ENCODE measurements at places on chromosomes 2 and 18.

GRCh38 chr2:20370191-20370590 lies 19.5 kb upstream of the PUM2 start:
- DNase-seq = no peak

GRCh38 chr2:45925636-45926366 lies 274.3 kb downstream of the PRKCE start:
- no peak for DNase-seq

DNA sequence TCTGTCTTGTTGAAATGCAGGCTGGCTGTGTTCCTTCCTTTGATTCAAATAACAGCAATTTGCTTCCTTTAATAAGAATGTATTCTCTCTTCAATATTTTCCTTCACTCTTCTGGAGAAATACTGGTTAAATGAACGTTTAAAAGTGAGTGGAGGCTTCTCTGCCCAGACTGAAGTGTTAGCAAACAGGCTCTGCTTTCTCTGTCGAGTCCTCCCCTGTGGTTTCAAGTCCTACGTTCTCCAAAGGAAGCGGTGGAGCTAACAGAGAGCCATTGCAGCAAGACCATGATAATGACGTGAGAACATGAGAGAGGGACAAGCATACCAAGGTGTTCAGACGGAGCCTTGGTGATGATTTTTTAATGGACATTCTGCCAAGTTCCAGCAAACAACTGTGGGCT lies 26.2 kb upstream of the PID1 start:
- DNase-seq = no peak

DNA sequence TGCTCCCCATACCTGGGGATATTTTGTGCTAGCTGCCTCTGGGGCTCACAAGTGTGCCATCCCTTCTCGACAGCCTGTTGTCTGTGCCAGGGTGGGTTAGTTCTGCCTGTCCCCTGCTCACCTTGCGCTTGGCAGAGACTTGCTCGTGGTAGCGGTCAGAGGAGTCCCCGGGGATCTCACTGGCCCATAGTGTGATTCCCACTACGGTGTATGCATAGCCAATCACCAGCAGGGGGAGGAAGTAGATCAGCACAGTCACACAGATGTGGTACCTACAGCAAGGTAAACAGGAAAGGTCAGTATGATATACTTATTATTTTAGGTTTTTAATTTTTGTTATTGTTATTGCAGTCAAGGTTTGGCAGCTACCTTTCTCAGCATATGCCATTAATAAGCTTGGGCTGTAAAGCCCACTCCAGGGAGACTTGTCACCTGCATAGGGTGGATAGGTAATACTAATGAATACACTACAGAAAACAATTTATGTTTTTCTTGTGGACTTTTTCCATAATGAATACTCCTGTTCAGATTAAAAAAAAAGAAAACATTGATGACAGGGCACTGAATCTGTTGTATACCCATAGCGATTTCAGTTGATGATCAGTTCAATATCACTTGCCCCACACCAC lies 95.2 kb downstream of the POLE4 start:
- no peak for DNase-seq

DNA sequence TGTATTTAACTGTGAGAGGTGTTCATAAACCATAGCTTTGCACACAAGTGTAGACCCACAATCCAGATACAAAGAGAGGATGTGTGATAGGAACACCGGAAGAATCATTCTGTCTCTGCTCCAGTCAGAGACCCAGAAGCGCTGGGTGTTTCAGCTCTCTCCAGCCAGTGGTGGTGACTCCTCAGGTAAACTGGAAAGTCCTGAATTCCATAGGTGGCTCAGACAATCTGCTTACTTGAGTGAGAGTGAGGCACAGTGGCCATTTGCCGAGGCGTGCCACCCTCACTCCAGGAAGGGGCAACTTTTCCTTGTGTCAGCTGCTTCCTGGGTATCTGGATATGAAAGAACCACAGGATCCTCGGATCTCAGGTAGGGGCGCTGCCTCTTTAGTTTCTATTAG lies 171.5 kb downstream of the KCNS3 start:
- no peak for DNase-seq

DNA sequence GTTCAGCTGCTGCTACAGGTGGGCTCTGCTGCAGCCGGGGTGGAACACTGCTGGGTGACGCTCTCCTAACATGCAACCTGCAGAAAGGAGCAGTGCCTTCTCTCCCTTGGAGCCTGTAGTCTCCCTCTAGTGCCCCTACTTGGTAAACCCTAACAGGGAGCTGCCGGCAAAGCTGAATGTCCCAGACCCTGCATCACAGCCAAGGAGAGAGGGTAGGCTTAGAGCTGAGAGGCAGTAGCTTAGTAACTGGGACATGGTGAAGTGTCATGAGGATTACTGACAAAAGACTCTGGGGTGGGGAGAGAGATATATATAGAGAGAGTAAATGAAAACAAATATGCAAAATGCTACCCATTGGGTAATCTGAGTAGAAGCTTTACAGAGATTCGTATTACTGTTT lies 9.9 kb downstream of the NCAPH start:
- DNase-seq = no peak

- no peak for DNase-seq
These were observed 174.9 kb downstream of the ASB1 start for GRCh38 chr2:238601433-238602222.

DNA sequence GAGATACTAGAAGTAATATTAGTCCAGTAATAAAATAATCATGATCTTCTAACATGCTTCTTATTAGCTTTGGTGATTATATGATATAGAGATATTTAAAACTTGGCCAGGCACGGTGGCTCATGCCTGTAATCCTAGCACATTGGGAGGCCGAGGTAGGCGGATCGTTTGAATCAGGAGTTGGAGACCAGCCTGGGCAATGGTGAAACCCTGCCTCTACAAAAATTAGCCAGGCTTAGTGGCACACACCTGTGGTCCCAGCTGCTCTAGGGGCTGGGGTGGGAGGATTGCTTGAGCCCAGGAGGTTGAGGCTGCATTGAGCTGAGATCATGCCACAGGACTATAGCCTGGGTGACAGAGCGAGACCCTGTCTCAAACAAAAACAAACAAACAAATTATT lies 87.0 kb downstream of the WDR7 start:
- DNase-seq = no peak

- no peak for DNase-seq
These were observed 931.9 kb downstream of the DCDC2C start for GRCh38 chr2:4635289-4635688.

GRCh38 chr2:3265981-3266924 lies 111.4 kb downstream of the EIPR1 start:
- no peak for DNase-seq

DNA sequence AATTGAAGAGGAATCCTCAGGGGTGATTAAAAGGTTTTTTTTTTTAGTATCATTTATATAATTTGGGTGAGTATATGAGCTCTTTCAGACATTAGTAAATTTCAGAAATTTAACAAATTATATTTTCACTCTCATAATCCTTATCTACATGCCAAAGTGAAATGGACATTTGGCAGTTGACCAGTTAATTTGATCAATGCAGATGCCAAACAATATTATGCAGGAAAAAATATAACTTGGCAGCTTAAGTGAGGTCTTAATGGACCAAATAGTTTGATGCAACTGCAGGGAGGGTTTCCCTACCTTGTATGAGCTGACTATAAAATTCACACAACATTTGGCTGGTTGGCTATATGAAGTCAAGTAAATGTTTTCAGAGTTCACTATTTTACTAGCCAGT lies 185.2 kb downstream of the CCDC102B start:
- DNase-seq = no peak

DNA sequence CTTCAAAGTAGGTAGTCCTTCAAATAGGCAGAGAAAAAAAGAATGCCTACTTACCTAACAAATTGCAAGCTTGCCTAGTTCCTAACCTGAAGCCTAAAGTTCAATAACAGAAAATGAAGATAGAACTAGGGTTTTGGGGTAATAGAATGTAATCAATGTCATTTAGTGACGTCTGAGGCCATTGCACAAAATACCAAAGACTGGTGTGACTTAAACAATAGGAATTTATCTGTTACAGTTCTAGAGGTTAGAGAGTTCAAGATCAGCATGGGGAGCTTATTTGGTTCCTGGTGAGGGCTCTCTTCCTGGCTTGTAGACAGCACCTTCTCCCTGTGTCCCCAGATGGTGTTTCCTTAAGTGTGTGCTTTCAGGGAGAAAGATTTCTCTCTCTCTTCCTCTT lies 4.7 kb upstream of the NPC1 start:
- no peak for DNase-seq

DNA sequence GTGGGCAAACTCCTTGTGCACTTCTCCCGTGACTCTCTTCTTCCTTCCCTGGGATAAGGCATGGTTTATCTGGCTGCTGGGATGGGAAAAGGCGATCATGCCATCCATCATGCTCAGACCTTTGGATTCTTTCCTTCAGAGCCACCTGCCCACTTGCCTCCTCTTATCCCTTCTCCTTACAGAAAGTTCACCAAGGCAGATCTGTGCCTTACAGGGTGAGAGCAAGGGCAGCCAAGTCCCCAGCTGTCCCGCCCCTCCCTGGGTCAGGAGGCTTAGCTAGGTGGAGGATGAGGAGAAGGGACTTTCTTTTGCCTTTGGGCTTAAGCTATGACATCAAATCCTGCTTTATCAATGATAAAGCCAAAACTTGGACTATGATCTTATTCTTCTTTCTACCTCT lies 47.6 kb downstream of the KCNE4 start:
- no peak for DNase-seq

DNA sequence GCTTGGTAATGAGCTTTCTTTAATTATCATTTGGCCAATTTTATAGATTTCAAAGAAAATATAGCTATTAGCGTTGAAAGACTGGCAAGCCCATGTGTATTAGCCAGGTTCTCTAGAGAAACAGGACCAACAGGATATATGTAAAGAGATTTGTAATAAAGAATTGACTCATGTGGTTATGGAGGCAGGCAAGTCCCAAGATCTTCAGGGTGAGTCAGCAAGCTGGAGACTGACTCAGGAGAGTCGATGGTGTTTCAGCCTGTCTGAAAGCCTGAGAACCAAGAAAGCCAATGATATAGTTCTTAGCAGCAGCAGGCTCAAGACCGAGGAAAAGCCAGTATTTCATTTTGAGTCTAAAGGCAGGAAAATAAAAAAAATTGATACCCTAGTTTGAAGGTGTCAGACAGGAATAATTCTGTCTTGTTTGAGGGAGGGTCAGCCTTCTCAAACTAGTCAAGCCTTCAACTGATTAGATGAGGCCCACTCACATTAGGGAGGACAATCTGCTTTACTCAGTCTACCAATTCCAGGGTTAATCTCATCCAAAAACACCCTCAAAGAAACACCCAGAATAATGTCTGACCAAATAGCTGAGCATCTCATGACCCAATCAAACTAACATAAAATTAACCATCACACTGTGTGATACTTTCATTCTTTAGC lies 78.3 kb upstream of the CRIM1 start:
- DNase-seq = peak; percentile 19

- DNase-seq = no peak
These were observed 32.0 kb downstream of the SLC14A1 start for GRCh38 chr18:45755934-45756333.

DNA sequence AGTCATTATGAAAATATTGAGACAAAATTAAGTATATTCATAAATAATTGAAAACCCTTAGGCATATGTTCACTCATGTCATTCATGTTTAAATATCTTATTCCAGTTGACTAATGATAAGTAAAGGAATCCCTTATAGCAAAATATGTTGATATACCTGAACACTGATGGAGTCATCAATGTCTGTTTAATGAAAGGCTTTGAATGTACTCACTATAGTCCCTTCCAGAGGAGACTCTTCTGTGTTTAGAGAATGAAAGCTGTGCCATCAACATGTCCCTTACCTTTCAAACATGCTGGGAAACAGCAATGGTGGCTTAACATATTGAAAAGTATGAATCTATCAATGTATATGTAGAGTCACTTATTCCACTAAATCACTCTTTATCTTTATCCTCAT lies 242.9 kb downstream of the KCNJ3 start:
- no peak for DNase-seq

DNA sequence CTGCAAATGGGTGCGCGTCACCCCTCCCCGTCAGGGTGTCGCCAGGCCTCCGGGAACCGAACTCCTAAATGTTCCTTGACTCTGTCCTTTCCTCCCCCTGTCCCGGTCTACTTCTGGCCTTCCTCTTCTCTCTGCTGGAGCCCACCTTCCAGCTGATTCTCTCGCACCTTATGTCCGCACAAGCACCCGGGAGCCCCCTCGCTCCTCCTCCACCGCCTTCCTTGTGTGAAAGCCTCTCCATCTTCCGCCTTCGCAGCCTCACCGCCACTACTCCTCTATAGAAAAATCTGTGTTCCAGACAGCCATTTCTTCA lies 627 bp upstream of the KIF3C start:
- DNase-seq = no peak

- no peak for DNase-seq
These were observed 7.9 kb downstream of the ARL4C start for GRCh38 chr2:234488913-234489451.

GRCh38 chr18:42082415-42083234 lies 127.6 kb downstream of the PIK3C3 start:
- no peak for DNase-seq

DNA sequence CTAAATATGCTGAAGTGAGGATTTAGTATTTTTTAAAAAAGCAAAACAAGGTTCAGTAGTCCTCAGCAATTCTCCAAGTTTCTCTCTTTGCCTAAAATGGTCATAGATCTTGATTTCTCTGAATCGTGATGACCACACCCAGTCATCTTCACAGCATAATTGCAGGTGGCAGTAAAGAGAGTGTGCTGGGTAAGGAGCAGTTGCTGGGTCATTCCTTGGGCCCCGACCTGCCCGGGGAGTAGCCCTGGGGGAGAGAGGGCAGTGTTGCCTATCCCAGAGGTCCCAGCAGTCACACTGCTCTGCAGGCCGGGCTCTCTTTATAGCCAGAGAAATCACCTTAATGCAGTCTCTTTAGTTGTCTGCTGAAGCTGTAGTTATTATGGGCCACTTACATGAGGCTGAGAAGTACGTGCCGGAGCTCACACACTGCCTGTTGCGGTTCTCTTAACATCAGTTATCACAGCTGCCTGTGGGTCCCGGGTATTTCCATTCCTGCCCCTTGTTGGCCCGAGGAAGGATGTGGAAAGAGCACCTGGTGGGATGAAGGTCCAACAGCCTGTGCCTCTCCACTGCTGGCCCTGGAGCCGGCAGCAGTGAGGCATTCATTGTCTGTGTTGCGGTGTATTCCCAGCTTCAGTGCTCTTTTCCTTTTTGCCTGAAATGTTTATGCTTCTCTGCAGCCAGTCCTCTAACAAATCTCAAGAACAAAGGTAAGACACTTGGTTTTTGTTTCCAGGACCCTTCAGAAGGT lies 230.1 kb downstream of the ALPK2 start:
- no peak for DNase-seq

DNA sequence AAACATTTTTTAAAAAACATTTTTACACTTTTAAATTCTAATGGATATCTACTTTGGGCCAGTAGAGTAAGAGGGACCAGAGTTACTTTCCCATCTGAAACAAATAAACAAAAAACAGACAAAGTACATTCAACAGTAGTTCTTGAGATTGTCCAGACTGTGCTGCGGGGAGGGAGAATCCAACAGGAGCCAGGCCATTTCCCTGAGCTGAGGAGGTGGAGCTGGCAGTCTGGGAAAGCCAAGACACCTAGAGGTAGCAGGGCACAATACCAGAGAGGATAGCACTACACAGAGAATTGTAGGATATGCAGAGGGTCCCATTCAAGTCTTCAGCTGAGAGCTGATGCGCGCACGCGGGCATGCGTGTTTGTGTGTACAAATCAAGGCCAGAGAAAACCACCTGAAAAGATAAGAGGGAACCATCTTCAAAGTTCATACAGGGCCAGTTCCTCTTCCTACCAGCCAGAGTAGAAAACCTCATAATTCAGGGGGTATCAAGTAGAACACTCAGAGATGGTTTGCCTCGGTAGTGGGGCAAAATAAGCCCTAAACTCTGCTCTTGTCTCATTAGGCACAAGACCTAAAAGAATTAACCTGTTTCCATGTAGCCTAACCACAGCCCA lies 44.0 kb downstream of the PTRHD1 start:
- DNase-seq = no peak
